SJSA1 (cell line): ENCODE measurements at places on chromosomes 16 and 17. TPM values are rescaled to one million over a fixed set of nuclear protein-coding genes. Genes with fewer than 3 reads are reported as not detected.

HOXB2 gene
- total RNA-seq: 4.2 and 10.5 TPM in 2 replicates

PNPO gene
- 34.3 and 94.6 TPM in 2 replicates for total RNA-seq

GRCh38 chr17:73427198-73427597, 115.4 kb upstream of the CDC42EP4 start:
- no peak for DNase-seq

DNA sequence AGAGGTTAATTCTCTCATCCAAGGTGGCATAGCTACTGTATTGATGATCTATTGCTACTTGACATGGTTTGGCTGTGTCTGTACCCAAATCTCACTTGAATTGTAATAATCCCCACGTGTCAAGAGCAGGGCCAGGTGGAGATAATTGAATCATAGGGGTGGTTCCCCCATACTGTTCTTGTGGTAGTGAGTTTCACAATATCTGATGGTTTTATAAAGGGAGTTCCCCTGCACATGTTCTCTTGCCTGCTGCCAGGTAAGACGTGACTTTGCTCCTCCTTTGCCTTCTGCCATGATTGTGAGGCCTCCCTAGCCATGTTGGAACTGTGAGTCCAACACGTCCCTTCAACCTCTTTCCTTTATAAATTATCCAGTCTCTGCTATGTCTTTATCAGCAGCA, 22.9 kb upstream of the CPPED1 start:
- no peak for DNase-seq

GRCh38 chr17:3926860-3927627, 10.8 kb upstream of the P2RX1 start:
- DNase-seq: no peak
